ENCODE measurements at places on chromosomes 2 and 18. TPM values are rescaled to one million over a fixed set of nuclear protein-coding genes. Genes with fewer than 3 reads are reported as not detected.

OSBPL6 gene
- total RNA-seq: 0.10 TPM

- H3K36me3 ChIP-seq: no peaks in the 10 kb centered on the region
- DNase-seq: no peak
- H3K4me1 ChIP-seq: no peaks in the 10 kb centered on the region
- H3K27ac ChIP-seq: no peak overlapping the region
- no peaks in the 10 kb centered on the region for H3K27me3 ChIP-seq
- H3K4me3 ChIP-seq: no peak overlapping the region
These were observed 350.8 kb downstream of the TRIB2 start for GRCh38 chr2:13067508-13067907.

GRCh38 chr2:132374961-132375360 is 41.6 kb upstream of the GPR39 start:
- H3K4me3 ChIP-seq: no peak overlapping the region
- no peak for DNase-seq
- H3K4me1 ChIP-seq: no peaks in the 10 kb centered on the region
- H3K27me3 ChIP-seq: no peaks in the 10 kb centered on the region

GRCh38 chr2:120656273-120656950 is 79.3 kb upstream of the GLI2 start:
- no peak for DNase-seq
- H3K27me3 ChIP-seq: no peaks in the 10 kb centered on the region
- no peak overlapping the region for H3K4me3 ChIP-seq

GRCh38 chr2:178473373-178473772 is 5.0 kb downstream of the FKBP7 start:
- H3K27me3 ChIP-seq: no peaks in the 10 kb centered on the region
- no peaks in the 10 kb centered on the region for H3K36me3 ChIP-seq
- no peak overlapping the region for H3K4me3 ChIP-seq

GRCh38 chr2:3563521-3563976 is 5.4 kb upstream of the RNASEH1 start:
- no peak for DNase-seq
- no peaks in the 10 kb centered on the region for H3K27me3 ChIP-seq
- H3K36me3 ChIP-seq: no peaks in the 10 kb centered on the region
- H3K4me3 ChIP-seq: no peak overlapping the region
- no peak overlapping the region for H3K27ac ChIP-seq

RNF125 gene
- total RNA-seq: 1.3 TPM

- H3K4me1 ChIP-seq: no peaks in the 10 kb centered on the region
- H3K4me3 ChIP-seq: no peak overlapping the region
- no peak overlapping the region for H3K27ac ChIP-seq
- no peak for DNase-seq
- H3K27me3 ChIP-seq: no peaks in the 10 kb centered on the region
- no peaks in the 10 kb centered on the region for H3K36me3 ChIP-seq
These were observed 63.8 kb upstream of the GALNT3 start for GRCh38 chr2:165857876-165858275.

D2HGDH gene
- 20.3 TPM for total RNA-seq

DNA sequence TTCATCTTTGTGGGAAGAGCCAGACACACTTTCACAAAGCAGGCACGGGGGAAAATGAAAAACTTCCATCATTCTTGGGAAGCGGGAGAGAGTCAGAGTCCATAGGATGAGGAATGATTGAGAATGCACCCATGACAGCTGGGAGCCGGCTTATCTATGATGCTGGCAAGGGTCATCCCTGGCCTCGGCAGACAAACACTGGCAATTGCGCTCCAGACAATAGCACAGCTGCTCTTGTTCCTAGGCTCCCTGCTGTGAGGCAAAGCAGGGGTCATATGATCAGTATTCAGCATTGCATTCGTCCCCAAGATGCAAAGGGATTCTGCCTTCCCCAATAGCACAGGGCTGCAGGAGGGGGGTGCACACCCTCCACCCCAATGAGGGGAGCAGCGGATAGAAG is 33.0 kb downstream of the CYRIA start:
- DNase-seq: no peak
- H3K4me3 ChIP-seq: no peak overlapping the region
- H3K36me3 ChIP-seq: no peaks in the 10 kb centered on the region
- no peaks in the 10 kb centered on the region for H3K4me1 ChIP-seq
- H3K27me3 ChIP-seq: no peaks in the 10 kb centered on the region
- H3K27ac ChIP-seq: no peak overlapping the region

DNA sequence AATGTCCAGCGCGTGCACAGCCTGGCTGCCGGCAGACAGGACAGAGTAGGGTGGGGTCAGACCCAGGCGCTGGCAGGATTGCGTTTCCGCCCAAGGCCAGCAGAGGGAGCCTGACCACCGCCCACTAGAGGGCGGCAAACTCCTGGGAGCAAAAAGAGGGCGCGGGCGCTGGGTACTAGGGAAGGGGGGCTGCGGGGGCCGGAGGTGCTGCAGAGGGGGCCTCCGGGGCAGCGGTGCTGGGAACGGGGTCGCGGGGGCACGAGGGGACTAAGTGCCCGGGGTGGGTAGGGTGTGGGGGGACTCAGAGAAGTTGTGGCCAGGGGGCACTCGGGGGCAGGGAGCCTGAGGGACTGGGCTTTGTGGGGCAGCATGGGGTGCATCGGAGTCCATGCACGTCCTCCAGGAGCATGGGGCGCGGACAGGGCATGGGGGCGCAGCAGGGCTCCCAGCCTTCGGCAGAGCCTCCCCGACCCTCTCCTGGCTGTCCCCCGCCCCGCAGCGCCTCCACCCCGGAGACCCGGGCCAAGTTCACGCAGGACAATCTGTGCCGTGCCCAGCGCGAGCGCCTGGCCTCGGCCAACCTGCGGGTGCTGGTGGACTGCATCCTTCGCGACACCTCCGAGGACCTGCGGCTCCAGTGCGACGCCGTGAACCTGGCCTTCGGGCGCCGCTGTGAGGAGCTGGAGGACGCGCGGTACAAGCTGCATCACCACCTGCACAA is 3.2 kb downstream of the TEKT4 start:
- peaks cover 6% of the 10 kb centered on the region for H3K27me3 ChIP-seq
- H3K27ac ChIP-seq: no peak overlapping the region
- H3K4me1 ChIP-seq: no peaks in the 10 kb centered on the region
- peak; percentile 50 for DNase-seq

GRCh38 chr2:216932863-216933548 is 73.1 kb upstream of the TNP1 start:
- DNase-seq: no peak
- H3K27ac ChIP-seq: no peak overlapping the region
- H3K4me1 ChIP-seq: no peaks in the 10 kb centered on the region
- no peaks in the 10 kb centered on the region for H3K36me3 ChIP-seq

MRO gene
- total RNA-seq: not detected

PTPRN gene
- total RNA-seq: not detected

DNA sequence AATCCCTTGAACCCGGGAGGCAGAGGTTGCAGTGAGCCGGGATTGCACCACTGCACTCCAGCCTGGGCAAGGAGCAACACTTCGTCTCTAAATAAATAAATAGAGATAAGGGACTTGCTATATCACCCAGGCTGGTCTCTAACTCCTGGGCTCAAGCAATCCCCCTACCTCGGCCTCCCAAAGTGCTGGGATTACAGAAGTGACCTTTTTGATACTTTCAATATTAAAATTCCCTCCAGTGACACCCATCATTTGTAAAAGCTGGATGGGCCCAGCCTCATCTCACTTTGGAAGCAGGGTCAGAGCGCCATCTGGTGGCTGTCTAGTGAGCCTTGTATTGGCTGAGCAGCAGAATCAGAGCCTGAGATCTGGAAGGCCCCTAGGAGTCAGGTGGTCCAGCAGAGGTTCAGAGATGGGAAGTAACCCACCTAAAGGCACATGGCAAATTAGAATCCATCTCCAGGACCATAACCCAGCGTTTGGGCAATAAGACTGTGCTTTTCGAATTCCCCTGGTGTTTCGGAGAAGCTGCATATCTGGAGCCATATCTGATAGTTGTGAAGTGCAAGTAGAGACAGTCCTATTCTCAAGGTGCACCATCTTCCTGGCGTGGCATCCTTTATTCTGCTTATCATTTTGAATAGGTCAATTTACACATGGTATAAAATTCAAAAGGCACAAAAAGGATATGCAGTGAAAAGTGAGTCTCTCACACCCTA is 18.3 kb upstream of the SLC35F6 start:
- H3K4me3 ChIP-seq: no peak overlapping the region
- no peaks in the 10 kb centered on the region for H3K36me3 ChIP-seq
- peaks cover 23% of the 10 kb centered on the region for H3K4me1 ChIP-seq
- DNase-seq: peak; percentile 79
- no peak overlapping the region for H3K27ac ChIP-seq

- DNase-seq: no peak
- H3K4me3 ChIP-seq: no peak overlapping the region
- peaks cover 25% of the 10 kb centered on the region for H3K4me1 ChIP-seq
- no peak overlapping the region for H3K27ac ChIP-seq
- no peaks in the 10 kb centered on the region for H3K36me3 ChIP-seq
These were observed 7.8 kb upstream of the RAB12 start for GRCh38 chr18:8601277-8602032.

Data from HepG2 (cell line).